ENCODE measurements at places on chromosomes 3 and 15. TPM values are rescaled to one million over a fixed set of nuclear protein-coding genes. Genes with fewer than 3 reads are reported as not detected.

DNA sequence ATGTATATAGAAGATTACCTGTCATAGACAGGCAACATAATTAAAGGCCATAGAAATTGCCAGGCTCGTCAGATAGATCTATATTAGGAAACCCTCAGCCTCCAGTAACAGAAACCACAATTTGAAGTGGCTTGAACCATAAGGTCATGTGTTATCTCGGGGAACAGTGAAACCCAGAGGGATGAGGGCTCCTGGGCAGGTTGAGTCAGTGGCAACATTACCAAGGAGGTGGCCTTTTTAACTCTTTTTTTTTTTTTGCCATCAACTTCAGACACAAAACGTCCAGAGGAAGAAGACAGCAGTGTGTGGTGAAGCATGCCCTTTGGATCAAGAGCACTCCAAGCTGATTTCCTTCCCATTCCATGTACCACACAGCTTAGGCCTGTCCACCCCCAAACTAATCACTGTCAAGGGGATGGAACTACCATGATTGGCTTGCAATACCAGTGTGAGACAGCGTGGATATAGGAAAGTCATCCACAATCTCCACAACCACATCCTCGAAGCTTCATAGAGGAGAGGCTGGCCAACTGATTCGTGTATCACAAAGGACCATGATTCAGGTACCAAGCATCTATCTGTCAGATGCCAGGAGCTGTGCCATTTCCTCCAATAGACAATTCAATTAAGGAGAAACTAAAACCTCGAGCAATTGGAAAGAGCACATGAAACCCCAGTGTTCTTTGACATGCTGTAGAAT lies 999 bp upstream of the KIF7 start:
- no peak for DNase-seq

DNA sequence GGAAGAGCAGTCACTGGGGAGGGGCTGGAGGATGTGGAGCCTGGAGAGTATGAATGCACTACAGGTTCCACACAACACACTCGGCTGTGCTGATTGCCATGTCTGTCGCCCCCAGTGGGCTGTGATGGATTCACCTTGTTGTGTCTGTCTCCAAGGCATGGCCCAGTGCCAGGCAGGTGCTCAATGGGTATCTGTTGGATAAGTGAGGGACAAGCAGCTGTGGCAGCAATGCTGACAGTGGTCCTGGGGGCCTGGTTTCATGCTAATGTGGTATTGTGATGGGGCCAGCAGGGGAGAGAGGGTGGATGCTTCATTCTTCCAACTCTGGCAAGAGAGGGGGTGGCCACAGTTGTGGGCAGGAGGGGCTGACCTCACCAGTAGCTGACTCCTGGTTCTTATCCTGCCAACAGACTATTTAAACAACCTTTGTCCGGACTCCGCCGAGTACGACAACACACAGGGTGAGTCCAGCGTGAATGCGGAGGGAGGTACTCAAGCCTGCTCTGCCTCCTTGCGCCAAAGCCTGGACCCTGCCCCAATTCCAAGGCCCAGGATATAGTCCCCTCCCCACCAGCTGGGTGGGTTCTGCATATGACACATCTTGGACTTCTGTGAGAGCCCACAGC lies 47.3 kb upstream of the NR2C2 start:
- no peak for DNase-seq

Gene LTF
- total RNA-seq: not detected

DNA sequence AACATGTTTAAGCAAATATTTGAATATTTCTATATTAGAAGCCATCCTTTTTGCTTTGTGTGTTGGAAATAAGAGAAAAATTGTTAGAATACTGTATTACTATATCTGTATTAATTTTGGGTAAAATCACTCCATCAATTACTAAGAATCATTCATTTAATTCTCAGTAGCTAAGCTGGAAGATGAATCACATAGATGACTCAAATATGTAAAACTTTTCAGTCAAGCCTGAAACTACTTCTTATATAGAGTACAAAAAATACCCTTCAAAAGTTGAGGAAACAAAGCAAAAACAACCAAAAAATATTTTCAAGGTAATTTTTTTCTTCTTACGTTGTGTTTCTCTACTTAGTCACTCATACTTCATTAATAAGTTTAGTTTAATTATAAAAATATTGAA lies 205.7 kb upstream of the ROBO1 start:
- DNase-seq: no peak

GRCh38 chr3:149848238-149848637 lies 35.2 kb downstream of the RNF13 start:
- peak; percentile 49 for DNase-seq

Gene STARD9
- 2.1 TPM for total RNA-seq

DNA sequence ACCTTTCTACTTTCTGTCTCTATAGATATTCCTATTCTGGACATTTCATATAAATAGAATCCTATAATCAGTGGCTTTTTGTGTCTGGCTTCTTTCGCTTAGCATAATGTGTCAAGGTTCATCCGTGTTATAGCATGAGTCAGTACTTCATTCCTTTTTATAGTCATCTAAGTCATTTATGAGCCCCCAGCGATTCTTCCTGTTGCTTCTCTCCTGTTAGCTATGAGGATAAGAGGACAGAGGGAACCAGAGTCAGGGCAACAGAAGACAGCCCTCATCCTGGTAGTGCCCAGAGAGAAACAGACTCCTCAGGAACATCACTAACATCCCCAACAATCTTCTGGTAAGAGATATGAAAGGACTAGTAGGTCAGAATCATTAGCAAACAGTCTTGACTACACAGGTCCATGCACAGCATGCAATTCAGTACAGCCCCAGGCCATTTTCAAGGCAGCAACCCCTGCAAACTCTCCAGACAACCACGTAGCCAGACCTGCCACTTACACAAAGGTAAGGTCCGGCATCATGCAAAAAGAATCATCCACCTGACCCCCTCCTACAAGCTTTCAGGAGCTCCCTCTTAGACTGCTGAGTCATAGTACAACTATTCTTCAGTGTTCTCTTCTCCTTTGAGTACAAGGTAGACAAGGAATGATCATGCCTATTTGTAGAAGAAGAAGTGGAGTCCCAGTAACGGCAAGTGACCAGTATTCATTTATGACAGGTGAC lies 91.5 kb downstream of the MYLK start:
- no peak for DNase-seq

Gene QTRT2
- total RNA-seq: 27.1 TPM

Gene TTLL13
- not detected for total RNA-seq

Gene TMOD3
- 6.9 TPM for total RNA-seq

- DNase-seq: no peak
Observed at GRCh38 chr15:68337826-68338225, 60.3 kb downstream of the FEM1B start.

GRCh38 chr3:115663414-115663813 lies 40.1 kb downstream of the GAP43 start:
- DNase-seq: no peak

GRCh38 chr3:62621176-62621575 lies 247.8 kb upstream of the FEZF2 start:
- no peak for DNase-seq

Gene ASTE1
- total RNA-seq: 11.4 TPM

Gene A4GNT
- not detected for total RNA-seq

Gene SEC61A1
- 86.3 TPM for total RNA-seq

Gene DUOXA2
- not detected for total RNA-seq

GRCh38 chr3:14730703-14731382 lies 55.9 kb downstream of the C3orf20 start:
- no peak for DNase-seq

Gene SLC6A20
- total RNA-seq: not detected

DNA sequence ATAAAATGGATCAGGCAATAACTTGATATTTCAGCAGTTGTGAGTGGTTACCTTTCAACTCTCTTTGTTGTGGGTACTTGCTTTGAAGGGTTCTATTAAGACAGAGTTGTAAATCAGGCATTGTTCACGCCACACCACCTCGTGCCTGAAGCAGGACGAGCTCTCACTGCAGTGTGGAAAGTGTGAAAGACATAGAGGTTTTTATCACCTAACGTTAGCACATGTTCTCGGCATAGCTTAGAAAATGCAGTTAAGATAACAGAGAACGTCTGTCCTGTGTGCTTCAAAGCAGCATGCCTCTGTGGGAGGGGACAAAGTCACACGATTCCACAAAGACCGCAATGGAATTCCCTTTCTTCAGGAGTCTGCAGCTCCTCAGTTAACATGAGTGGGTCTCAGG lies 7.8 kb downstream of the ADAMTS17 start:
- no peak for DNase-seq

GRCh38 chr3:144380849-144381248 lies 409.2 kb downstream of the DIPK2A start:
- DNase-seq: no peak

Gene STRIT1
- not detected for total RNA-seq

- no peak for DNase-seq
Observed at GRCh38 chr15:94335616-94336015, 104.3 kb downstream of the MCTP2 start.

GRCh38 chr3:127776347-127776746 lies 46.0 kb downstream of the MGLL start:
- no peak for DNase-seq

Gene NME9
- total RNA-seq: not detected
